ENCODE measurements at places on chromosomes 16 and 17.

- no peak for DNase-seq
Observed at GRCh38 chr16:2425008-2425518, 4.2 kb upstream of the CCNF start.

DNA sequence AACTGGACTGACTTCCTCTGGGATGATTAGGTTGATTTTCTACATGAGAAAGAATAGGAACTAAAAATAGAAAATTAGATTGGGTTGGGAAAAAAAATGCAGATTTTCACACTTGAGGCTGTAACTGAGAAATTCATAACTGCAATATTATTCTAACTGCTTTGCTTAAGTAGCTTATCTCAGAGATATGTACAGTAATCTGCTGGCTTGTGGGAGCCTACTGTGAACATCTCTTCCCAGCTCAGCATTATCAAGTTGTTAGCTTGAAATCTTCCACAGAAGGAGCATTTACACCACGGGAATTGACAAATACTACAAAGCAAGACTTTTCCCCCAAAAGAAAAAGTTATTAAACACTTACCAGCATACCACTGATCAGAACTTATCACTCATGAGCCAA is 58.9 kb downstream of the CNTNAP4 start:
- DNase-seq, result no peak

GRCh38 chr16:73304008-73304774 is 256.3 kb upstream of the ZFHX3 start:
- no peak for DNase-seq

GRCh38 chr17:61253362-61253761 is 146.3 kb upstream of the TBX2 start:
- DNase-seq, result no peak

DNA sequence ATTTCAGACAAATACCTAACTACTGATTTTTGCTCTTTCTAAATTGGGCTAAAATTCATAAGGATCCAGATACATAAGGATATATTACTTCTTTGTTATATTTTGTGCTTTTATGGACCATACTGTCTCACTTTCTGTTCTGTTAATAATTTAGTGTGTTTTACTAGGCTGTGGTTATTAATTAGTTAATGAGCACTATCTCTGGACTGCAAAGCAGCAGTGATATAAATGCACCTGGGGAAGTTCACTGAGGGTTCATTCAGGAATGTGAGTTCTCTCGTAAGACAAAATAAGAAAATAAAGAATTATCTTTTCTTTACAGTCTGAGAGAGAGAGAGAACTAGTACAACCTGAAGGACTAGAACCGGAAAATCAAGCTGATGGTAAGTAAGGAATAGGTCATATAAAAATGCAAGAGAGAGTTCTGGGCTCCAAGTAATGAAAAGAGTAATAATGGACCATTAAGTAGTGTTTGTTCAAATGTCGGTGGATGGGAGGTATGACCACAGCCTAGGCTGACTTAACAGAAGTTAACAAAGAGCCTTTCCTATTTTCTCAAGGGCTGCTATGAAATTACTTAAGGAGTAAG is 55.6 kb downstream of the IKZF3 start:
- DNase-seq, result no peak

DNA sequence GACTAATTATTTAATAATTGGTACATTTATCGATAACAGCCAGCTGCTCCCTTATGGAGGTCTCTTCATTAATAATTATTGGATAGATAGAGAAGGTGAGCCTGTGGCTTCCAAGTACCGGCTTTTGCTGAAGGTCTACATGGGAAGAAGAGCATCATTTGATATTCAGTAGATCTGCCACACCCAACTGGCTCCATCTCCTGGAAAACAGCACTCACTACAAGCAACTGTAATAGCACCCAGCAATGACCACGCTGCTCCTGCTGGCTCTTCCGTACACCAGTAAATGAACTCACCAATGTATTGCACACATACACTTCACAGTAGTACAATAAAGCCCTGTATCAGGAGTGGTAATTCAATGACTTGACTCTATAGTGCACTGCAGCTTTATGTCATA is 19.5 kb downstream of the MARVELD3 start:
- no peak for DNase-seq

GRCh38 chr16:65070831-65071432 is 50.9 kb downstream of the CDH11 start:
- DNase-seq, result no peak

- DNase-seq, result no peak
Observed at GRCh38 chr16:88713568-88714419, 7.5 kb downstream of the CTU2 start.

GRCh38 chr16:69465881-69466280 is 41.5 kb downstream of the CYB5B start:
- DNase-seq, result no peak

- no peak for DNase-seq
Observed at GRCh38 chr17:45408611-45409421, 23.9 kb downstream of the ARHGAP27 start.

DNA sequence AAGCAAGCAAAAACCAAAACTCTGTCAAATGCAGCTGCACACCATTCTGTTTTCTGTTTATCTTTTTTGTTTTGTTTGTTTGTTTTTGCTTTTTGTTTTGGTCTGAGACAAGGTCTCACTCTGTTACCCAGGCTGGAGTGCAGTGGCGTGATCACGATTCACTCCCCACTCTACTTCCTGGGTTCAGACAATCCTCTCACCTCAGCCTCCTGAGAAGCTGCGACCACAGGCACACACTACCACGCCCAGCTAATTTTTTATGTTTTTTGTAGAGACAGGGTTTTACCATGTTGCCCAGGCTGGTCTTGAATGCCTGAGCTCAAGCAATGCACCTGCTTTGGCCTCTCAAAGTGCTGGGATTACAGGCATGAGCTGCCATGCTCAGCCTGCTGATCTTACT is 19.3 kb upstream of the SLFN13 start:
- DNase-seq, result no peak

- DNase-seq, result no peak
Observed at GRCh38 chr17:63842173-63842539, 329 bp downstream of the SMARCD2 start.

GRCh38 chr16:48537909-48538745 is 71.9 kb downstream of the N4BP1 start:
- DNase-seq, result no peak

DNA sequence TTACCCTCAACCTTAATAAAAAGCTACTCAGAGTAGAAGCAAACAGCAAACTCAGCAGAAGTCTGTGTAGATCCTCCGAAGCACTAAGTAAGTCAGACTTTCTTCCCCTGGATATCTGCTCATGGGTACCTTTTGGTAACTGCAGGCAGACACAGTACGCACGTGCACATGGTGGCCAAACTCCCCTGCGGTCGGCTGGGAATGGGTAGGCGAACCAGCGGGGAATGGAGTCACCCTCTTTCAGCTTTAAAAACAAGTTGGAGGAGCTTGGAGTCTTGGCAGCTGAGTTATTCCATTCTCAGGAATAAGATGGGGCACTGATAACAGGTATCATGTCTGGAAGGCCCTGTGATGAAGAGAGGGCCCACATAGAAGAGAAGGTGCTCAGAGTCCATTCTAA is 16.3 kb downstream of the CYB561 start:
- no peak for DNase-seq

GRCh38 chr16:83676086-83676485 is 131.7 kb upstream of the HSBP1 start:
- DNase-seq, result no peak

GRCh38 chr17:32185875-32186274 is 43.6 kb downstream of the RHOT1 start:
- DNase-seq, result no peak

- no peak for DNase-seq
Observed at GRCh38 chr17:3565143-3565542, 7.5 kb upstream of the TRPV3 start.

- no peak for DNase-seq
Observed at GRCh38 chr17:62816282-62816839, 8.2 kb upstream of the MARCHF10 start.

GRCh38 chr16:85159179-85159980 is 47.1 kb upstream of the CIBAR2 start:
- no peak for DNase-seq

- DNase-seq, result no peak
Observed at GRCh38 chr16:11460820-11461594, 115.7 kb downstream of the RMI2 start.

Data from stimulated activated naive CD8-positive, alpha-beta T cell treated with anti-CD3 and anti-CD28 coated beads, Interleukin-15, Interleukin-2, amounts not matched to agents 100 U/mL and 50 U/mL, for 24 hours (primary cell).